T-helper 1 cell (primary cell): ENCODE measurements at places on chromosomes 4 and X.

- no peak for DNase-seq
Observed at GRCh38 chr4:16545656-16546055, 319.4 kb upstream of the TAPT1 start.

DNA sequence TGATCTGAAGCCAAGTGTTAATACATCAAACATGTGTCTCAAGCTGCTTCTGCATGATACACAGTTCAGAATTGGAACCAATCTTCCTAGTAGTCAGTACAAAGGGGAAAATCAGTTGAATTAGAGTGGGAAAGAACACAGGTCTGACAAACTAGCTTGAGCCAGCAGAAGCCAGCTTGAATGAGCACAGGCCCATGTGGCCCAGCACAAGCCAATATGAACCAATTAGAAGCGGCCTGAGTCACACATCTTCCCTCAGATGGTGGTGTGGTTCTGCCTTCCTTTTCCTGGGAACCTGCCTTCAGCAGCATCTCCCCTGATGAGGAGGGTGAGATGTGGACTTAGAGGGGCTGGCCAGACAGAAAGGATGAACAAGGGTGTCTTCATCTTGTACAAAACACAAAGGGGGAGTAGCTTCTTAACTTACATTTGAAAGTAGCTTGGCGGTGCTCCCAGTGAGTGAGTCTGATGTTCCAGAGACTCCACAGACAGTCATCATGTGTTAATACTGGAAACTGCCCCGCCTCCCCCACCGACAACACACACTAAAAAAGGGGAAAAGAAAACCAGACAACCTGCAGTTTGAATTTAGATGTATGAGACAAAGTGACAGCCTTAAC lies 72.0 kb downstream of the FRMPD4 start:
- no peak for DNase-seq

- DNase-seq: no peak
Observed at GRCh38 chr4:53923921-53924320, 140.5 kb downstream of the CHIC2 start.

DNA sequence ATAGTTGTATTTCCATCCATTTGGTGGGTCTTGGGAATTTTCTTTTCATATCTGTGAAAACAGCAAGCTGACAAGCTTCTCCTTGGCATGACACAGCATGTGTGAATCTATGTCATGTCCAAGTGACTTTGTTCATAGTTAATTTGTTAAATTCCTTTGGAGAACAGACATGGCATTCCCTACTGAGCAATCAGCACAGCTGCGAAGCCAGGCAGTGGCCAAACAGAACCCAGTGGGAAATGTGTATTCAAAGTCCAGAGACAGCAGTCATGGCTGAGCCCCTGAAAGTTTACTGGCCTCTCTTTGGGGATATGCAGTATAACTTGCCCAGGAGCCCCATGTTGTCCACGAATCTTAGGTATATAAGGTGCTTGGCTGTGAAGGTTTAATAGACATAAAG lies 474.7 kb downstream of the NKX6-1 start:
- DNase-seq: no peak

GRCh38 chrX:5891378-5891777 lies 337.3 kb downstream of the NLGN4X start:
- DNase-seq: no peak

DNA sequence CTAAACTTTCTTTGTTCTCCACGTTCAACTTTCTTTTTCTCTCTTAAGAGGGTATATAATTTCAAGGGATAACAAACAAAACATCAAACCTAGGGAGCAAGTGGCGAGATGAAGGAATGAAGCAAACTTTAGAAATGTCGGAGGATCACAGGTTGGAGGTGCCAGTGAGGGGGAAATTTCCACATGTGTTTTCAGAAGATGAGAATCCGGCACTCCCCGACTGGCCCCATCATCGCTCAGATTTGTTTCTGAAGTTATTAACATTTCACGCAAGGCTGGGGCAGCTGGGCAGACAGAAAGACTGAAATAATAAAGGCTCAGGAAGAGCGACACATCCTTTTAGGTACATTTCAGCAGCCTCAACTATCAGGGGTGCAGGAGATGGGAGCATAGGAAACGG lies 134.9 kb downstream of the SMIM20 start:
- no peak for DNase-seq

GRCh38 chrX:51047950-51048349 lies 137.4 kb downstream of the BMP15 start:
- no peak for DNase-seq

DNA sequence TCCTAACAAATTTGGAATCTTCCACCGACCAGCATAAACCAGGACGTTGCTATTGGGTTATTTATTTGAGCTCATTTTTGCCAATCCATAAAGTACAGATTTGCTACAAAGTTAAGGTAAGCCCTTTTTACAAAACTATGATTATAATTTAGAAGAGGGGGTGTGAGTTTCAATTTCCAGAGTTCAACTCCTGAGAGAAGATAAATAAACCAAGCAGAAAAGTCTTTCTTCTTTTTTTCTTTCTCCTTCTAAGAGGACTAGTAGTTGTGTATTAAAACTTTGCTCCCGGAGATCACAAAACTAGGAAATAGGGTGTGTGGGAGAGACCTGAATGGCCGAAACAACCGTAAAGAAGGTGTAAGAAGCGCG lies 2.6 kb downstream of the PITX2 start:
- no peak for DNase-seq

DNA sequence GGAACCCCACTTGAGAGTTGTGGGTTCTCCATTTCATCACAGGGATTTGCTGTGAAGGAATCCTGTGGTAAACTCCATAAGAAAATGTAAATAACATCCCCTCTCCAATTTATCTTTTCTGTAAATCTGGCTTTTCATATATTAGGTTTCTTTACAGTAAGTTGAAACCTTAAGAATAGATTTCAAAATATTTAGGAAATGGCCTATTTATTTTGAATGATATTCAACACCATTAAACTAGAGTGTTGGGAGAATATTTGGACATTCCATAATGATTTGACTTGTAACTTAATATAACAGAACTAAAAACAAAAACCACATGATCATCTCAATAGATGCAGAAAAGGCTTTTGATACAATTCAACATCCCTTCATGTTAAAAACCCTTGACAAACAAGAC lies 197.3 kb upstream of the PGRMC2 start:
- DNase-seq: no peak

- DNase-seq: no peak
Observed at GRCh38 chr4:52408471-52408870, 250.6 kb downstream of the USP46 start.

DNA sequence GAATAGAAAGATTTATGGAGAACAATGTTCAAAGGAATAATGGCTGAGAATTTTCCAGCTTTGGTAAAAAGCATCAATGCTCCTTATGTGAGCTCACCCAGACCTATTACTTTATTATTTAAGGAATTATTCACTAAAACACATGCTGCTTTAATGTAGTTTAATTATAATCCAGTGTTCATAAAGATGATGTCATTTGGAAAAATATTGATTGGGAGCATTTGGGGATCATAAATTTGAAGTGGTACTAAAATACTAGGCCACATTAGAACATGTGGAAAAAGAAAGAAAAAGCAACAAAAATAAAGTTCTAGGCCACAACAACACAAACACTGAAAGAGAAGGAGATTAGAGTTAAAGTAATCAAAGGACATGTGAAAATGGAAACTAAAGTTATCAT lies 20.0 kb downstream of the SLC38A5 start:
- no peak for DNase-seq

DNA sequence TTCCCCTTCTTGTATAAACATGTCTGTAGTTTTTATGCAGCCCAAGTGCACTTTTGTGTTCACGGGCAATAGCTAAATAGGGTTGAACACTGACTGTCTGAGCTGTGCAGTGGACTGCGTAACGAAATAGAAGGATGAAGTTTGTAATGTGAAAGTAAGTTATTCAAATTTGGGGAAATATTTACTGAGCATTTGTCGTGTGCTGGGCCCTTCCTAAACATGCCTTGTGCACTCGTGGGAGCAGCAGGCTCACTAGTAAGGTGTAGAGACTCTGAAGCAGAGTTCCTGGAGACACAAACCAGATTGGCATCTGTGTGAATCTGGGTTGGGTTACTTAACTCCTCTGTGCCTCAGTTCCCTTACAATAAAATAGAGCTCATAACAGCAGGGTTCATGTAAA lies 51.7 kb upstream of the C1QTNF7 start:
- no peak for DNase-seq

DNA sequence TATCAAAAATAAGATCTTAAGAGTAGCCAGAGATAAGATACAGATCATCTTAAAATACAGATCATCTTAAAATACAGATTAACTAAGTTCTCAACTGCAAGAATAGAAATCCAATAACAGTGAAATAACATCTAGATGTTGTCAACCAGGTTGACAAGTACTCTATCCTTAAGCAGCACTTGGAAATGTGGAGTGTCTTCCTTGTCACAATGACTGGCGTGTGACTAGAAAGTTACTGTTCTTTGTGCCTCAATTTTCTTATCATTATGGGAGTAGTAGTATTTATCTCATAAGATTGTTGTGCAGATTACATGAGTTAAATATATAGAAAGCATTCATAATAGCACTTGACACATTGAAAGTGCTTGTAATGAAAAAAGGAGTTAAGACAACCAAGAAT lies 25.8 kb upstream of the HPGDS start:
- DNase-seq: no peak

DNA sequence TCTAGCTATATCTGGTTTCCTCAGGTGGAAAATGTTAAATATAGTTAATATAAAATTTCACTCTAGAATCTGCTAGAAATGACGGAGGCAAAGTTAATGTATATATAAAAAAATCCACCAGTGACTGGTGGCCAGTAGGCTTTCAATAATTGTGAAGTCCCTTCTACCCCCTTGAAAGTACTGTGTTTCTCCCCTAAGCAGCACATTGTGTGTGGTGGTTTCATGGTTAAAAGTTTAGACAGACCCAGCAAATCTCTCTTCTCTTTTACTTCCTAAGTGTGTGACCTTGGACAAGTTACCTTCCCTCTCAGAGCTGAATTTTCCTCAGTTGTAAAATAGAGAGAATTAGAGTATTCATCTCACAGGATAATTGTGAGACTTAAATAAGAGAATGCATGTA lies 600 bp upstream of the HEPH start:
- no peak for DNase-seq

- no peak for DNase-seq
Observed at GRCh38 chr4:121788896-121789295, 12.2 kb upstream of the EXOSC9 start.

- no peak for DNase-seq
Observed at GRCh38 chrX:5644776-5645175, 583.9 kb downstream of the NLGN4X start.

GRCh38 chr4:2059046-2059725 lies at the start of gene NAT8L:
Gene NAT8L (plus strand): TSS chr4:2059327. CDS start chr4:2059512, 185 bp downstream.
- DNase-seq: no peak

DNA sequence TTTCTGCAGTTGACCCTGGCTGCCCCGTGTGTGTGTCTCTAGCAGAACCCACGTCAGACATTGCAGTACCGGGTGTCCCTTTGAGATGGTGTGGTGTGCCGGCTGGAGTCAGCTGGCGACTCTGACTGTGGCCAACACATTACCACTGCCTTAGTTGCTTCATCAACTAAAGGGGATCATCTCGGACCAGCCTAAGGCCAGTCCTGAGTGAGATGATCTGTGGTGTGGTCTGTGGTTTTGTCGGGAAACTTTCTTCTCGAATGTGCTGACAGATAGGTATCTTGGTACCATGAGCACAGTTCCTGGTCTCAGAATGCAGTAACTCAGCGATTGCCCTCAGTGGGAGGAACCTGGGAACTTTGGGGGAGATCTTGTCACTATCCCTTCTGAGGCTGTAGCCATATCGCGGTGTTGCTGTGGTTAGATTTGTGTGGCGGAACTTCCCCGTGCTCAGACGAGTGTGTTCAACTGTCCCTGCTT lies 15.8 kb downstream of the TBC1D14 start:
- DNase-seq: no peak

DNA sequence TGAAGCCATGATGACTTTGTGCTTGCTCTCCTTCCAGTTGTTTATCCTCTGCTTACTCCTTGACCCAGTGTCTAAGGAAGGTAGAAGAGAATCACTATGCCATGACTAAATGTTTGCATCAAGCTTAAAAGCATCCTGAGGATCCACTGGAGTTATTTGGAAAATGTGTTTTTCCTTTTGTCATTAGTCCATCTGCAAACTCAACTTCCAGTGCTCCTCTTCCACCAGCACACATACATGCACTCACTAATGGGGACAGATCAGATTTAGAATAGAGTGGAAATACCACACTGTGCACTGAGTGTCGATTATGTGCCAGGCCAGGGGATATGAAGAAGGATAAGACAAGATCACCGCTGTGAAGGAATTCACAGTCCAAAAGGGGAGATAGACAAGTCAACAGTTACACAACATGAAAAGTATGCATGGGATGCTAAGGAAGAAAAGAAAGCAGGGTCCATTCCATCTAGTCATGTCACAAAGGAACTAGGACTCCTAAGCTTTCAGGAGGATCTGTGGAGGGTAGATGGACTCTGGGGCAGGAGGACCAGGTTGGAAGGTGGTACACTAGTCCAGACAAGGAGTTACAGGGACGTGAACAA lies 1.9 kb downstream of the OCIAD2 start:
- DNase-seq: no peak

GRCh38 chrX:131894995-131895394 lies 128.1 kb upstream of the STK26 start:
- no peak for DNase-seq

DNA sequence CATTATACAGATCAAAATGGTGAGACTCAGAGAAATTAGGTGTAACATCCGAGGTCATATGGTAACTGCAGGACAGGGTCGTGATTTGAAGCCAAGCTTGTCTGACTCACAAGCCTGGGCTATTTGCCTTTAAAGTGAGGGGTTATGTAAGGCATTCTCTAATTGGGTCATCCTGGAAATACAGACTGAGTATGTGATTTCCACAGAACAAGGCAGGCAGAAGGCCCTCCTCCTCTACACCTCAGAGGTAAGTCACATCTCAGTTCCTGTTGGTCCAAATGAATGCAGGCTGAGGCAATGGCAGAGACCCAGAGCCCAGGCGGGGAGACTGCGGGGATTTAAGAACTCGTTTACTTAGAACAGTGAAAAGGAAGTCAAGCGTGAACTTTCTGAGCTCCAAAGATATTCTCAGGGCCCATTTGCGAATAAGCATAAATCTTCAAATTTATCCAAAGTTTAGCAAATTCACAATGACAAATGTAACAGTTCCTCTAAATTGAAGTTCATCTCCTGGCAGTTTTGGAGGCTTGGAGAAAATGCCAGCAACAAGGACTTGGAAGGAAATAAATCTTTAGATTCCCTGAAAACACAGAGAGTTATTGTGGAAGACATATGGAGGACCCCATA lies 153.3 kb downstream of the LDB2 start:
- no peak for DNase-seq
